ENCODE measurements at places on chromosomes 12 and 14.

- DNase-seq = no peak
Observed at GRCh38 chr12:125794401-125794800, 729.2 kb downstream of the AACS start.

DNA sequence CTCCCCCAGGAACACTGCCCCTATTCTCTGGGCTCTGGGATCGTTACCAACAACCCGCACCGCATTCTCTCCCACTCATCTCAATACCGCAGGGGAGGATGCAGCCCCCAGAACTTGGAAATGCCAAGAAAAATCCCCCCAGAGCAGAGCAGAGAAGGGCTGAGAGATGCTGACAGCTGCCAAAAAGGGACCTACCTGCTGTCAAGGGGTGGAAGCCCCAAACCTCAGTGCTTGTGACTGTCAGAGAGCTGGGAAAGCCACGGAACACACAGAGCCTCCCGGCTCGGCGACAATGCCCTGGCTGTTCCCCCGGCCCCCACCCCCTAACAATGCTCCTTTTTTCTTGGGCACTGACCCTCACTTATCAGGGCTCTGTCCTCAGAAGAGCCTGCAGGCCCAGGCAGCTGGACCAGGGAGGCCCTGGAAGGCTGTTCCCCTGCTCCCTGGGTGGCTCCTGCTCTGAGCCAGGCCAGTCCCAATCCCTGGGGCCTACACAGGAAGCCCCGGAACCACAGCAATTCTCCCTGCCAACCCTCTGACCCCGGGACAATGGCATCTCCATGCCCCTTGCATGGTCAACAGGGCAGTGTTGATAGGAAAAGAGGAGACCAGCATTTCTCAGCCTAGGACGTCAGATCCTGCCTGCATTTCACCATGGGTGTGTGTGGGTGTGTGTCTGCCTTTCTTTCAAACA, 78.9 kb downstream of the ITPK1 start:
- no peak for DNase-seq

- no peak for DNase-seq
Observed at GRCh38 chr14:96162265-96162664, 42.4 kb upstream of the BDKRB2 start.

- DNase-seq = no peak
Observed at GRCh38 chr12:17278946-17279345, 673.0 kb upstream of the LMO3 start.
